ENCODE measurements at places on chromosomes 3 and 15. TPM values are rescaled to one million over a fixed set of nuclear protein-coding genes. Genes with fewer than 3 reads are reported as not detected.

DNA sequence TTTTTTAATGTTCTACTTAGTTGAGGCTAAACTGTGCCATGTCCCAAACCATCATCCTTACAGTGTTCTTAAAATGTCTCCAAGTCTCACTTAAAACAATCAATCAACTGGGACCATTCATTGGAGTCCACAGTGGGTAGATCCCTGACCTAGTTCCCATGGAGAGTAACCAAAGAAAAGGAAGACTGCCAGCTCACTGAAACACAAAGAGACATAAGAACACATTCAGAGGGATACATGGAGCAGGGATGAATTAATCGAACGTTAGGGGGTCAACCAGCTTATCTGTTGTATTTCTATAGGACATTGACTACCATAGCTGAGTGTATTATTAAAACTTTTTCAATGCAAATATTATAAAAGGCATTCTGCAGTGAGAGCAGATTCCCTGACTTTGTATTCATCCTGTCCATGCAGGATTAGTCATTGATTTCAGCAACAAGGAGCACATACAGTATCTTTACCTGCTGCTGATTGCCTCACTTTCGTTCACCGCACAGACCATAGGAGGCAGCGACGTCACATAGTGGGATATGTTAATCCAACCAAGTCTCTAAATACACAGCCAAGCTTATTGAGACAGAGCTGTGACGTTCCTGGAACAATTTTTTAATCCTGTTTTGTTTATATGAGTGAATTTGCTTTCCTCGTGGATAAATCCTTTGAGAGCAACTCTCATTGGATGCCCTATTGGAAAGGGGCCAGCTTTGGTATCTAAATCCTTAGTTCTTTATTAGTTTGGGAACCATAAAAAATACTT lies 364.9 kb upstream of the RBMS3 start:
- no peaks in the 10 kb centered on the region for H3K4me1 ChIP-seq
- no peak overlapping the region for H3K27ac ChIP-seq
- H3K27me3 ChIP-seq, result no peaks in the 10 kb centered on the region

The ADAMTS9 gene
- total RNA-seq, result 0.31 TPM

The FMN1 gene
- 2.1 TPM for total RNA-seq

GRCh38 chr3:16848007-16848406 lies 36.7 kb upstream of the PLCL2 start:
- H3K27ac ChIP-seq, result no peak overlapping the region
- no peaks in the 10 kb centered on the region for H3K36me3 ChIP-seq

DNA sequence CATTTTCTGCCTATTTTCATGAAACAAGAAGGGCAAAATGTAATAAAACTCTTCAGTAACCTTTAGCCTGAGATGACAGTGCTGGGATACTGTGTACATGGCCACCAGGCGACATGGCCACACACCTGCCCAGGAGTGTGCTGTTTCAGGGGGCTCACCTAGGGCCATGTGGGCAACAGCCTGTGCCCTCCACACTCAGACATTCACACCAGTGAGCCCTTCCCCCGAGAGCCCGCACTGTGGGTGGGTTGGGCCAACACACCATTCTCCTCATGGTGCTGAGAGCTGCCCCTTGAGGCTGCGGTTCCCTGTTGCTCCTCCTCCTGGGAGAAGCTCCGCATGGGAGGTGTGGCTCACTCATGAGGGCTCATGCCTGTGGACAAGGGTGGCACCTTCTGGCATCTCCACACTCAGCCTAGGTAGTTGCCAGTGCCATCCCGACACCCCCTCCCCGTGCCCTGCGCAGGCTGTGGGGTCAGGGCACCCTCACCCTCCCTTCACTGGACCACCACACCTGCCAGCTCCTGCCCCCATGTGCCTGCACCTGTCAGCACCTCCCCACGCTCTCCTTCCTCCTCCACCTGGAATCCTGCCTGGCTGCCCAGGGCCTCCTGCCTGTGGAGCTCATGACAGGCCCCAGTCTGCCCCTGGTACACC lies 19.7 kb downstream of the OCA2 start:
- H3K4me1 ChIP-seq, result 0 out of 2 replicates have a peak, but pooled peaks cover 5% of the 10 kb centered on the region
- no peak overlapping the region for H3K27ac ChIP-seq
- H3K36me3 ChIP-seq, result no peaks in the 10 kb centered on the region
- no peak for DNase-seq

- H3K36me3 ChIP-seq, result peaks cover 28% of the 10 kb centered on the region
- H3K4me1 ChIP-seq, result no peaks in the 10 kb centered on the region
- no peaks in the 10 kb centered on the region for H3K27me3 ChIP-seq
- no peak for DNase-seq
- H3K4me3 ChIP-seq, result no peak overlapping the region
These were observed 55.2 kb downstream of the AQR start for GRCh38 chr15:34914317-34914716.

The RTP3 gene
- total RNA-seq, result not detected

The ANXA2 gene
- total RNA-seq, result 202 TPM

DNA sequence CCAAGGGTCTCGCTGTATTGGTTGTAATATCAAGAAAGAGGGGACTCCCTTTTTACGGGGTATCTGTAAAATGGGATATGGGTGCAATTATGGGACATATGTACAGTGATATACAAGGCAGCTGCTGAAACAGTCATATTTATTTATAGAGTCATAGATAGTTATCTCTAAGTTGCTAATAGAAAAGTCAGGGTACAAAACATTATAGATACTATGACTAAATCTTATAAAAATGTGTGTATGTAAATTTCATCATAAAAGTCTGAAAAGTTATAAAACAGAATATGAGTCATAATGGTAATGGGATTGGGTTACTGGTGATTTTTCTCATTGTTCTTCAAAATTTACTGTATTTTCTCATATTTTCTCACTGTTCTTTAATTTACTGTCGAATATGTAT lies 344.9 kb upstream of the SLCO3A1 start:
- no peaks in the 10 kb centered on the region for H3K36me3 ChIP-seq
- no peaks in the 10 kb centered on the region for H3K4me1 ChIP-seq

DNA sequence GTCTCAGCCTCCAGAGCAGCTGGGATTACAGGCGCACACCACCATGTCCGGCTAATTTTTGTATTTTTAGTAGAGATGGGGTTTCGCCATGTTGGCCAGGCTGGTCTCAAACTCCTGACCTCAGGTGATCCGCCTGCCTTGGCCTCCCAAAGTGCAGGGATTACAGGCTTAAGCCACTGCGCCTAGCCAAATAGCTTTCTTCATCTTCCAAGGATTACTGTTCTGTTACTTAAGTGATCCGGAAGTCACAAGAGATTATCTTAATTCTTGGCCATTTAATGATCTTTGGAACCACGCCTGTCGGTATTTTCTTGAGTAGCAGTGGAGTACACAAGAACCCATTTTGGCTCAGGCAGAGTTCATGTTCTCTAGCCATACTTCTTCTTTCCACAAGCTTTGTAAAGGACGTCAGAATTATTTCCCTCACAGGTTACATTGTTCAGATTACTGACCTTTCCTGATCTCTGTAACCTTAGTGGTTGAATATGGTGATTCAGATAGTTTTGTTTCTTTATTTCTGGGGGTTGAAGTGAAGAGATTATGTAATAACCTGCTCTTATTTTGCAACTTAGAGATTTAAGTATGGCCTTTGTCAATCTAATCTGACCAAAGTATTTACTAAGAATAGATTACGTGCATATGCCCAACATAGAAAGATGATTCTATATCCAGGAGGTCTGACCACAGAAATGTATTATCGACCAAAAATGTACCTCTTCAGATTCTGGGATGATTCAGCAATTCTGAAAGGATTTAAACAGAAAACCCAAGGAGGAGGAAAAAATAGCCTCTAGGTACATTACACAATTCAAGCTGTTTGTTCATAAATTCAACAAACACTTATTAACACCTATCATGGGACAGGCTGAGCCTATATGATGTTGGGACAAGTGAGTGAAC lies 132.2 kb downstream of the GREM1 start:
- no peaks in the 10 kb centered on the region for H3K36me3 ChIP-seq
- H3K4me3 ChIP-seq, result no peak overlapping the region
- H3K4me1 ChIP-seq, result no peaks in the 10 kb centered on the region
- DNase-seq, result no peak
- no peaks in the 10 kb centered on the region for H3K27me3 ChIP-seq

DNA sequence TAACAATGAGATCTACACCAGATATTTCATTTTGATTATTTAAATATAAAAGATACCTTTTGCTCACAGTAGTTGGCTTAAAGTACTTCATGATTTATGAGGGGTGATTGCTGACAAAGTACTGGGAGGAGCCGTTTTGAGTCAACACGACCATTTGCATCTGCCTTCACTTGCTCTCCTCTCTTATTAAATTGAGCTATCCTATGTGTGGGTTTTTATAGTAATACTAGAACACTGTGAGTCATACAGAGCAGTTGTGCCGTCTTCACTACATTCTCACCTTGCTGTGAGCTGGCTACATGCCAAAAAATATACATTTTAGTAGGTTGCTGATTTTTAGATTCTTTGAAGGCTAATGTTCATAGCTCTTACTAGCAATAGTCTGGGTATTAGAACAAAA lies 161.2 kb downstream of the ALCAM start:
- DNase-seq, result no peak
- no peaks in the 10 kb centered on the region for H3K27me3 ChIP-seq
- no peaks in the 10 kb centered on the region for H3K36me3 ChIP-seq
- H3K4me1 ChIP-seq, result peaks cover 6% of the 10 kb centered on the region

The ARL8B gene
- 25.5 TPM for total RNA-seq

DNA sequence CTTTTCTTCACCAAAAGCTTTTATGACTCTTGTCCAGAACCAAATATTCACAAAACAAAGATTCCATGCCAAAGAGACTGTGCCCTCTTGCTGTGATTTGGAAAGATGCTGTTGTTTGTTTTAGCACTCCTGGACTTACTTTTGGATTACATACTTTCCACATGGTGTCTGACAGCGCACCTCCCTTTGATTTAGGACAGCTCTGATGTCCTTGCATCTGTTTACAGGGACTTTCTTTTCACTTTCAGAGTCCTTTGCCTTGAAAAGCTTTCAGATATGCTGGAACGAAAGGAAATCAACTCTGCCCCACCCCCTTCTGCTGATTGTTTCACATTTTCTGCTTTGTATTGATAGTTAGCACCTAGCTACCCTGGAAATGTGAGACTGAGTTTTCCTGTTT lies 133.0 kb upstream of the NR2E3 start:
- no peaks in the 10 kb centered on the region for H3K27me3 ChIP-seq
- H3K36me3 ChIP-seq, result no peaks in the 10 kb centered on the region
- peaks cover 21% of the 10 kb centered on the region for H3K4me1 ChIP-seq
- no peak overlapping the region for H3K27ac ChIP-seq
- no peak for DNase-seq

DNA sequence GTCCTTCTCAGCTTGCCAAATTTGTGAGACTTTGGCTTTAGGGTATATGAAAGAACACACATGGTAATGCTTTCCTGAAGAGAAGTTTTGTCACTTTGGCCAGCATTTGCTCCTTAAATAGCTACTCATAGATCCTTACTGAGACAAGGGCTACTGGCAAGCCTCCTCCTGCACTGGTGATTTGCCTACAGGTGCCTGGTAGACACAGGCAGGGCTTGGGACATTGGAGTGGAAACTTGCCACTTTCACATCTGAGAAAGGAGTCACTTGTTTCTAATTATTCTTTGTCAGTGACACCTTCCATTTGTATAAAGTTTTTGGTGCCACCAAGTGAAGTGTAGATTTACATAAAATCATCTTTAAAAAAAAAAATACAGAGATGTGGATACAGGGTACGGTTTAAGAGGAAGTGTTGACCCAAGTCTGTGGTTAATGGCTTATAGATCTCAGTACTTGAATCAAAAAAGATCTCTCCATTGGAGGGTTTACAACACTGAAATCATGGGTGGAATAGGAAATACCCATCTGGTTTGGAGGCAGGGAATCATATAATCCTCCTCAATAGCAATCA lies 132.8 kb upstream of the GADL1 start:
- H3K4me1 ChIP-seq, result no peaks in the 10 kb centered on the region
- no peaks in the 10 kb centered on the region for H3K36me3 ChIP-seq
- no peak overlapping the region for H3K27ac ChIP-seq
- H3K4me3 ChIP-seq, result no peak overlapping the region

The TMEM41A gene
- total RNA-seq, result 13.7 TPM

DNA sequence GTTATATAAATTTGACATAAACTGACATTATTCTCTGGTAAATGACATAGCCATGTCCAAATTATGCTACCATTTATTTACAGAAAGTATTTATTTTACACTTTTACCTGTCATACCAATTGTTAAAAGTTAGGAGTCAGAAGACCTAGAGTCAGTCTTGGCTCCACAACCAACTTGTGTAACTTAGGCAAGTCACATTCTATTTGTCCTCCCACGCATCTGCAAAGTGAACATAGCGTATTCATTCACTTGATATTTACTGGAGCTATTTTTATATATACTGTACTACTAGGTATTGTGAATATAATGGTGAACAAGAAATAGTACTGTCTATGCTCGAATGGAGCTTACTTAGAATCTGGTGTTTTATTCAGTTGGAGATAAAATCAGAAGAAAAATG lies 78.7 kb downstream of the ZNF280D start:
- H3K4me1 ChIP-seq, result no peaks in the 10 kb centered on the region
- H3K4me3 ChIP-seq, result no peak overlapping the region
- no peak overlapping the region for H3K27ac ChIP-seq

The ZNF35 gene
- 20.9 TPM for total RNA-seq

The ZNF385D gene
- 2.4 TPM for total RNA-seq

- H3K4me3 ChIP-seq, result no peak overlapping the region
- no peaks in the 10 kb centered on the region for H3K36me3 ChIP-seq
- H3K27me3 ChIP-seq, result no peaks in the 10 kb centered on the region
- no peak overlapping the region for H3K27ac ChIP-seq
- DNase-seq, result no peak
These were observed 103.1 kb upstream of the TLE3 start for GRCh38 chr15:70200511-70201424.

- H3K4me3 ChIP-seq, result no peak overlapping the region
- no peaks in the 10 kb centered on the region for H3K4me1 ChIP-seq
- no peaks in the 10 kb centered on the region for H3K36me3 ChIP-seq
- H3K27ac ChIP-seq, result no peak overlapping the region
- no peaks in the 10 kb centered on the region for H3K27me3 ChIP-seq
- DNase-seq, result no peak
These were observed 40.0 kb downstream of the TMEM45A start for GRCh38 chr3:100532411-100532810.

The NBEAL2 gene
- 79.9 TPM for total RNA-seq

GRCh38 chr3:187360596-187360995 lies 7.6 kb upstream of the RTP4 start:
- peak overlapping the region; percentile 75 for H3K27ac ChIP-seq
- peak overlapping the region; percentile 10 for H3K4me3 ChIP-seq
- no peaks in the 10 kb centered on the region for H3K27me3 ChIP-seq
- H3K36me3 ChIP-seq, result no peaks in the 10 kb centered on the region
- DNase-seq, result no peak
- peaks cover 54% of the 10 kb centered on the region for H3K4me1 ChIP-seq

The ZNF501 gene
- total RNA-seq, result 6.6 TPM

The PAQR5 gene
- total RNA-seq, result 14.5 TPM

- H3K4me3 ChIP-seq, result no peak overlapping the region
- H3K4me1 ChIP-seq, result peaks cover 21% of the 10 kb centered on the region
- no peak for DNase-seq
- no peak overlapping the region for H3K27ac ChIP-seq
These were observed 191.9 kb upstream of the SYNPR start for GRCh38 chr3:63086190-63086589.

- no peak overlapping the region for H3K27ac ChIP-seq
- DNase-seq, result peak; percentile 48
These were observed 514.8 kb downstream of the MECOM start for GRCh38 chr3:169148448-169149348.

The TMEM108 gene
- total RNA-seq, result 7.4 TPM

The CIB2 gene
- 62.6 TPM for total RNA-seq

The UTS2B gene
- total RNA-seq, result not detected

The CCDC66 gene
- total RNA-seq, result 20.1 TPM

The SH2D7 gene
- total RNA-seq, result not detected

The AADACL2 gene
- not detected for total RNA-seq

- H3K27ac ChIP-seq, result no peak overlapping the region
- DNase-seq, result no peak
- H3K4me1 ChIP-seq, result peaks cover 30% of the 10 kb centered on the region
- no peaks in the 10 kb centered on the region for H3K27me3 ChIP-seq
- H3K4me3 ChIP-seq, result no peak overlapping the region
These were observed 536.1 kb downstream of the AGBL1 start for GRCh38 chr15:86615816-86616215.

The EFCC1 gene
- total RNA-seq, result not detected

All from GM23338 (cell line).